ENCODE measurements at places on chromosomes 12 and 14.

DNA sequence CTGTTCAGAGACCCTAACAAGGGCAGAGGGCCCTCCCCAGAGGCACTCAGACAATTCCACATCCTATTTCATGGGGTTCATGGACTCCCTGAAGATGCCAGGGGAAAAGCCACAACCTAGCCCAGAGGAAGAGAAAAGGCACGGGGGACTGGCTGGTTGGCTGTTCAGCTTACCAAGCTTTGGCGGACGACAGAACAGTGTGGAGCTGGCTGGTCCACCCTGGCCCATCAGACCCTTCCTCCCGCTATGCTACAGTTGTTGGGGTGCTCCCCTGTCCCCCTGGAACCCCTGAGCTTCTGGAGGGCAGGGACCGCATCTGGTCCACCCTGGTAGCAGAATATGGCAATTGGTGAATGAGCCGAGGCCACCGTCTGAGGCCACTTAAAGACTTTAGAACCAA lies 6.3 kb downstream of the TESC start:
- no peak for DNase-seq

GRCh38 chr12:100391856-100392255 lies 35.0 kb downstream of the SLC17A8 start:
- DNase-seq: no peak

DNA sequence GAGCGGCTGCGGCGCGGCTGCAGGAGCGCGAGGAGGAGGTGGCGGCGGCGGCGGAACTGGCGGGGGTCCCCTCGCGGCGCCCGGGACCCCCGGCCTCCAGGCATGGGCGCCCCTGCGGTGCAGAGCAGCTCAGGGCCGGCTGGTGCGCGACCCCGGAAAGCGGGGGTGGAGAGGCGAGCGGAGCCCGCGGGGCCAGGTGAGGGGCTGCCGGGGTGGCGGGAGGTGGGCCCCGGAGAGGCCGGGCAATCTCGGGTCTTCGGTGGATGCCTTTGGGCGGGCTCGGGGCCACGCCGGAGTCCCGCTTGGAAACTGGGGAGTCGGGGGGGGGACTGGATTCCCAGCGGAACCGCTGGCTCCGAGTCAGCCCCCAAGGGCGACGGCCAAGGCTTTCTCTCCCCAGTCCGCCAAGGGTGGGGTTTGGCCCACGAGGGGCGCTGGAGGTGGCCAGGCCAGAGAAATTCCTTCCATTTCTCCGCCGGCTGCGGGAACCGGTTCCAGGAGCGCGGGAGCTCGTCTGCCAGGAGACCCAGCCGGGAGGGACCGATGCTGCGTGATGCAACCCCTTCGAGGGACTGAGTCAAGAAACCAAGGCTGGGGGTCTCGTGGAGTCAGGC lies 13.9 kb upstream of the NR4A1 start:
- no peak for DNase-seq

- no peak for DNase-seq
Measured at GRCh38 chr12:65784289-65785015, 39.8 kb upstream of the HMGA2 start.

DNA sequence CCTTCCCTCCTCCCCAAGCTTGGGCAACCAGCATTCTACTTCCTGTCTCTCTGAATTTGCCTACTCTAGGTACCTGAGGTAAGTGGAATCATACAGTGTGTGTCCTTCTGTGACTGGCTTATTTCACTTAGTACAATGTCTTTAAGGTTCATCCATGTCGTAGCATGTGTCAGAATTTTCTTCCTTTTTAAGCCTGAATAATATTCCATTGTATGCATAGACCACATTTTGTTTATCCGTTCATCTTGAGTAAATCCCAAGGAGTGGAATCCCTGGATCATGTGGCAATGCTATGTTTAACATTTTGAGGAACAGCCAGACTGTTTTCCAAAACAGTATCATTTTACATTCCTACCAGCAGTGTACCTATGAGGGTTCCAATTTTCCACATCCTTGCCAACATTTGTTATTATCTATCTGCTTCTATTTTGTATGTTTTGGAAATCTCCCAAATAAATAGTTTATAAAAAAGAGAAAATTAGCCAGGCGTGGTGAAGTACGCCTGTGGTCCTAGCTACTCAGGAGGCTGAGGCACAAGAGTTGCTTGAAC lies 12.4 kb downstream of the HSP90AA1 start:
- DNase-seq: no peak

DNA sequence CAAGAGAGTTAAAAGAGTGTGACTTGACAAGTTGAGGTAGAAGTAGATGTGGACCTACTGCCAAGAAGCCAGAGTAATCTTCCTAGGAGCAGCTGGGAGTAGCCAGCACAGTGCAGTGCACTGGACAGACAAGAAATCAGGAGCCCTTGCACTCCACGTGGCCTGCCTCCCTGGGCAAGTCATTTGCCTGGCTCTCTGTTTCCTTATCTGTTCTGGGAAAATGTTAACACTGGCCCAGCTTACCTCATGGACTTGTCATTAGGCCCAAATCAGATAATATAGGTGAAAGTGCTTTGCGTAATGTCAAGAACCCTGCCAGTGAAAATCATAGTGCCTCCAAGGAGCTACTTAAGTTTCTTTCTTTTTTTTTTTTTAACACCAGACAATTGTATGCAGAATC lies 19.2 kb downstream of the SLC7A8 start:
- no peak for DNase-seq

DNA sequence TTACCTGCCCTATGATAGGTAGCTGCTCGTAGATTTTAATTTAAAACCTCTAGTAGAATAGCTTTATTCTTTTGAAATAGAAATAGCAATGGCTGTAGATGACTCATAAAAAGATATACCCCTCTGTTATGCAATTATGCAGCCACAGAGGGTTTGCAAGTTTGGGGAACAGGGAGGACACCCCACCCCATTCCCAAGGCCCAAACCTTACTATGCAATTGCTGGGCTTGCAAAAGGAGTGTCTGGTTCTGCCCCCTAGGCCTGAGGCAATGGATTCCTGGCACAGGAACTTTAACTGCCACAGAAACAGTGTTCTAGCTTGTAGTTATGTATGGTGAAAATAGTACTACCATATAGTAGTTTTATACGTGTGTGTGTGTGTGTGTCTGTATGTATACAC lies 403.3 kb downstream of the ADAMTS20 start:
- no peak for DNase-seq

GRCh38 chr12:102874819-102875218 lies 42.2 kb downstream of the PAH start:
- no peak for DNase-seq

GRCh38 chr12:95548539-95549391 lies 2.5 kb downstream of the USP44 start:
- peak; percentile 87 for DNase-seq

DNA sequence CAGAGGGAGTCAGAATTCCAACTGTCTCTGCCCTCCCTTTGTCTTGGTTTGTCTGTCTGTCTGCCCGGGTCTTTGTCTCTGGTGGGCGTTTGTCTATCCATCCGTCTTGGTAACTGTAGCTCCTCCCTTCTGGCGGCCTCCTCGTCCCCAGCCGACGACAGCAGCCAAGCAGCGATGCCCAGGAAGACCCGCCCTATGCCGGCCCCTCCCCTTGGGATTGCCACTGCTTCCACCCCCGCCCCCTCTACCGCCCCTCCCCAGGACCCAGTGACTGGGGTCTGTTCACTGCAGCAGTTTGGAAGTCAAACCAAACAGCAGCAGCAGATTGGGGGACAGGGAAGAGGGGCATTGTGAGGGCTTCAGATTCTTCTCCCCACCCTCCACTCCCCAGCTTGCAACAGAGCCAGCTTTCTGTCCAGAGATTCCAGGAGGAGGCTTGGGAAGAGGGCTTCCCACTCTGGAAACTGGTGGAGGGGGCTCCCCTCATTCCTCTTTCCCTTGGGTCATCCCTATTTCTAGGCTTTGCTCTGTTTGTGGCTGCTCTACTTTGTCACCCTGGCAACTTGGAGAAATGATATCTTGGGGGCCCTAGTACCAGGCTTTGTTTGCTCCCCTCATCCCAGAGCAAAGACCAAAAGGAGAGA lies 2.4 kb upstream of the RARG start:
- DNase-seq: no peak

DNA sequence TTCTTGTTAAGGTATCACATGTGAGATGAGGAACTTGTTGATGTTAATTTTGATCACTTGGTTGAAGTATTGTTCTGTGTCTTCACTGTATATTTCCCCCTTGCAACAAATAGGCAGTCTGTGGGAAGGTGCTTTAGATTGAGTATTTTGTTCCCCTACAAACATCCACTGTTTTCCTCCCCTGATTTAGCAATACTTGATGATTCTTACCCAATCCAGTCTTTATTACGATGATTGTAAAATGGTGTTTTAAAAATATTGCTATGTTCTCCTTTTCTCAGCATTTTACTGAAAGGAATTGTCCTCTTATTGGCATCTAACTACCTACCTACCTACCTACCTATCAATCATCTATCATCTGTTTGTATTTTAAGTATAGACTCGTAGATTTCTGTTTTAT lies 66.3 kb downstream of the ETNK1 start:
- DNase-seq: no peak

DNA sequence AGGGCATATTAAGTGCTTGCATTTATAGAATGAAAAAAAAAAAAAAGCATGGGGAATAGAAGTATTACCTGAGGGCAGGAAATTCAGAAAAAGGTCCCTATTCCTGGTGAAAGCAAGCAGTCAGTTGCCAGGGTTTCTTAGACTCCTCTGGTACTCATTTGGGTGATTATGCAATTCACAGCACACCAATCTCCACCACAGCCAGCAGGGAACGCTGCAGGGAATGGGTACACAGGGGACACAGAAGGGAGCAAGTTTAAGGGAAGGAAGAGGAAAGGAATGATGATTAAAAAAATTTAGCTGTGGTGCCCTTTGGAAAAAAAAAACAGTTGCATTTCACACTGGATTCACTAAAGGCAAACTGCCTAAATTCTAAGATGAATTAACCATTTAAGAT lies 14.2 kb downstream of the BLTP3B start:
- DNase-seq: no peak

GRCh38 chr12:111238075-111238734 lies 130.7 kb downstream of the PHETA1 start:
- no peak for DNase-seq

GRCh38 chr12:108972358-108972757 lies 48.5 kb downstream of the SVOP start:
- DNase-seq: no peak

DNA sequence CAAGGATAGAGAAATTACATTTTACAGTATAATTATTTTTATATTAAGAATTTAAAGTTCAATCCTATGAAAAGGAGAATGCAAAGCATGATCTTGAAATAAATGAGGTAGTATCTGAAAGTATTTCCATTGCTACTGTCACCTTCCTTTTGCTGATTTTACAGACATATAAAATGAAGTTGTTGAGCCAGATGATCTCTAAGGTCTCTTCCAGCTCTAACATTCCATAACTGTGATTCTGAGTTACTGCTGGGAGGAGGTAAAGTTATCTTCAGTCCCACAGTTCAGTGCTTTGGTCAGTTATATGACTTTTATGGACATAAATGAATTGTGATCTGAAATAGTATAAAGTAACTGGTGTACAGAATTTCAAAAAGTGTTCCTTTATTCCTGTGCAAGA lies 52.8 kb downstream of the SLC38A6 start:
- no peak for DNase-seq

DNA sequence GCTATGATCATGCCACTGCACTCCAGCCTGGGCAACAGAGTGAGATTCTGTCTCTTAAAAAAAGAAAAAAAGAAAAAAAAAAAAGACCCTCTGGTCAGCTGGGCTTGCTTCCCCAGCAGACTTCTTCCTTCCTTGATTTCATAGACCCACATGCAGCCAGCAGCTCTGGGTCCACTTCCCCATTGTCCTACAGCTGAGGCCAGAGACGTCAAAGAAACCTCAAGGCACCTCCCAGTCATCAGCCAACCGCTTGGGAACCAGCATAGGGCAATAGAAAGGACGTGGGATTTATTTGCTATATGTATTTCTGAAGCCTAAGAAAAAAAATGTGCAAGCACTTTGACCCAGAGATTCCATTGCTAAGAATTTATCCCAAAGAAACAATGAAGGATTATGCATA lies 35.4 kb upstream of the SPPL3 start:
- no peak for DNase-seq

- no peak for DNase-seq
Measured at GRCh38 chr14:54047645-54048308, 91.2 kb upstream of the BMP4 start.

DNA sequence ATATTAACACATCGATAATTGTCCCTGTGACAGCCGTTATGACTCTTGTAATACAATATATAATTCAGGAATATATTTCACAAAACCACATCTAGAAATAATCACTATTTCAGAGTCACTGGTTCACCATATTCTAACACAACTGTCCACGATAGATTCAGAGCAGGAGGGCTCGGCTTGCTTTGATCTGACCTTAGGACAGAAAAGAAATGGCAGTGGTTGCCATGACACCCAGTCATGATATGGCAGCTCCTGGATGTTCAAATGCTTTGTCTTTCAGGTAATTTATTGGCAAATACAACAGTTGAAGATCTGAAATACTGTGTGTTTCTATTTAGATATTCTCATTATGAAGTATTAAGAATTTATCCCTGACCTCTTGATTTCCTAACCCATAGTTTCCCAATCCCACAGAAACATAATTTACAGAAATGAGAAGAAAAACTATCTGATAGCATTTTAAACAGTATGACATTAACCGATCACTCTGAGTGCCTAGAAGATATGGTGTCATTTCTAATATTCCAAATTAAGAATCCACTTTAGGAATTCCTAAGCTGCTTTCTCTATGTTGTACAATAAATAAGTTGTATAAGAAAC lies 116.4 kb downstream of the EPS8 start:
- DNase-seq: no peak

DNA sequence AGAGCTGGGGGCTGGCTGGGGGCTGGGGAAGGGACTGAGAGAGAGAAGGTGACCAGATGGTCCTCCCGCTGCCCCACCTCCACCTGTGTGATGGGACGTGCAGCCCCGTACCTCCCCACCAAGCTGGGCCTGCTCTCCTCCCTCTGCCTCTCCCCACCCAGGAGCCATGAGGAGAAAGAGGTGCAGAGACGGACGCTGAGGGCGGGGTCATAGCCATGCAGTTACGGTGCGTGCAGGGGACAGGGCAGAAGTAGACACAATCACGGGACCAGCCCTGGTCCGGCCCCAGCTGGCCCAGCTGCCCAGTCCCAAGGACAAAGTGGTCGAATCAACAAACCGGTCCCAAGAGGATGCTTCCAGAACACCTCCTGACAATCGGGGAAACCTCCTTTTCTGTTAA lies 33.2 kb downstream of the RFLNA start:
- no peak for DNase-seq

DNA sequence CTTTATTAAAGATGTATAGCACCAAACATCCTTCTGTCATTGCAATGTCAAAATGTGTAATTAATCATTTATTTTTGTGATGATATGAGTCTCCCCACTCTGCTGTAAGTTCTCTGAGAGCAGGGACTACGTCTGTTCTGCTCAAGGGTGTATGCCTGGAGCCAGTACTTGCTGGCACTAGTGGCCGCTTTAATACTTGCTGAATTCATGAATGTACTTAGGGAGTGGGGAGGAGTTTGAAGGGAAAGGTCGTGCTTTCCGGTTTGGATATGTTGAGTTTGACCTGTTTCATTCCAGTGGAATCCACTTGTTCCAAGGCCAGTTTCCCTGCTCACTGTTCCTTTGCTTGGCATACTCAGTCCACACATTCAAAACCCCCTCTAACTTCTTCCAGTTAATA lies 1.9 kb upstream of the DCAF5 start:
- peak; percentile 4 for DNase-seq

- no peak for DNase-seq
Measured at GRCh38 chr12:50053583-50053982, 3.8 kb upstream of the ASIC1 start.

All from germinal center (tissue), 1 donor.